NCI-H1105 (cell line): ENCODE measurements at places on chromosomes 7 and 10.

GRCh38 chr10:92848441-92849233 lies at the start of gene EXOC6:
Gene EXOC6, plus strand, starts transcription at chr10:92848520. Its CDS starts 14 bp downstream, at chr10:92848534.
- DNase-seq = peak; percentile 62

DNA sequence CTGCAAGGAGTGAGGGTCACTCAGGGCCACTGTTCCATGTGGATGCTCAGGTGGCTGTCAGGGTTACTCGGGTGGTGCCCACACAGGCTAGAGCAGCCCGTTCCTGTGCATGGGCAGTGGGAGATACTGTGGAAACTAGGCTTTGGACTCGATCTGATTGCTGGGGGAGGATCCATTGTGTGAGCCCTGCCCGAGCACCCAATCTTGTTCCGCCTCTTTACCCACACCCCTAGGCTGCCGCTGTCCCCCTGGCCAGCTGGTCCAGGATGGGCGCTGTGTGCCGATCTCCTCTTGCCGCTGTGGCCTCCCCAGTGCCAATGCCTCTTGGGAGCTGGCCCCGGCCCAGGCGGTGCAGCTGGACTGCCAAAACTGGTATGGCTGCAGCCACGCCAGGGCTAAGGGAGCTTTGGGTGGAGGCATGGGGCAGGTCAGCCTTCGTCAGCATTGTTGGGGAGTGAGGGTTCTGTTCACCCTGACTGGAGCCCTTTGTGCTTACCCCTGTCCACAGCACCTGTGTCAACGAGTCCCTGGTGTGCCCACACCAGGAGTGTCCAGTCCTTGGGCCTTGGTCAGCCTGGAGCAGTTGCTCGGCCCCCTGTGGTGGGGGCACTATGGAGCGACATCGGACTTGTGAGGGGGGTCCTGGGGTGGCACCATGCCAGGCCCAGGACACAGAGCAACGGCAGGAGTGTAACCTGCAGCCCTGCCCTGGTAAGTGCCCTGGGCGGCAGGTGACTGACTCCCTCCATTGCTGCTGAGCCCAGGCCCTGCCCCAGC lies 12.4 kb upstream of the ZNF862 start:
- no peak for DNase-seq

DNA sequence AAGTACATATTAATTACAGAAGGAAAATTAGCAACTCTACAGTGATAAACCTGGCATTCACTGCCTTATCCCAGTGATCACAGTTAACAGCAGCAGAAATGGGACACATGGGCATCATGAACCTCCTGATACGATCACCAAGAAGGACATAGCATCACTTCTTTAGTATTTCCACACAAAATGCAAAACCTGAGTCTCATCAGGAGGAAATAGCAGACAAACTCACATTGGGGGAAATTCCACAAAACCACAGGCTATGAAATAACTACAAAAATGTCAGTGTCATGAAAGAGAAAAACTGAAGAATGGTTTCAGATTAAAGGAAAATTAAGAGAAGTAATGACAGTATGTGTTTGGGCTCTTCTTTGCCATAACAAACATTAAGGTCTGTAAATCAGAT lies 12.0 kb upstream of the PURB start:
- no peak for DNase-seq

DNA sequence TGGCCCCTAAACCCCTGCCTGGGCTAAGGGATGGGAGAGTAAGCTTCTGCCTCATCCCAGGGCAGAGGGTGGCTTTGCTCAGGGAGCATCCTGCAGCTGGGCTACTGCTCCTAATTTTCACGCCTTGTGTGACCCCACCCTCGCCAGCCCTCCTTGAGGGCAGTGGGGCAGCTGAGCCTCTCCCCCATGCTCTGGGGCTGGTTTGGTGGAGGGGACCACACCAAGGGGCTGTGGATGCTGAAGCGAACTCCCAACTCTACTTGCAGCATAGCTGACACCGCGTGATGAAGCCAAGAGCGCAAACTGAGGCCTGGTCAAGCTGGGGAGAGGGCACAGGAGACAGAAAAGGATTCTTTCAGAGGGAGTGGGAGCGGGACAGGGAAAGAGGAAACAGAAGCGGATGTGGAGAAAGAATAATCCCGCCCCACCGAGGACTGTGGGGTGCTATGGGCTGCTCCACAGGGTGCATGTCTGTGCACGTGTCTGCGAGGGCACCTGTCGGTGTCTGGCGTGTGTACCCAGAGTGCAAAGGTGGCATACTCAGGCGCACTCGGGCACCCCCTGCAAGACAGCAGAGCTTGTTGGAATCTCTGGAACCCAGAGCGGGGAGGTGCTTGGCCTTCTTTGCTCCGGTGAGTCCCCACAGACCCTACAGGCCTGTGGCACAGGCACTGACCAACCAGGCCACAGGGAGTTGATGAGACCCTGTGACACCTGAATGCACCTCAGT lies 19.4 kb upstream of the RASGEF1A start:
- no peak for DNase-seq

GRCh38 chr7:158586499-158587161 lies 993 bp downstream of the PTPRN2 start:
- no peak for DNase-seq

- DNase-seq = no peak
Measured at GRCh38 chr10:109977382-109977806, 30.4 kb upstream of the ADD3 start.

DNA sequence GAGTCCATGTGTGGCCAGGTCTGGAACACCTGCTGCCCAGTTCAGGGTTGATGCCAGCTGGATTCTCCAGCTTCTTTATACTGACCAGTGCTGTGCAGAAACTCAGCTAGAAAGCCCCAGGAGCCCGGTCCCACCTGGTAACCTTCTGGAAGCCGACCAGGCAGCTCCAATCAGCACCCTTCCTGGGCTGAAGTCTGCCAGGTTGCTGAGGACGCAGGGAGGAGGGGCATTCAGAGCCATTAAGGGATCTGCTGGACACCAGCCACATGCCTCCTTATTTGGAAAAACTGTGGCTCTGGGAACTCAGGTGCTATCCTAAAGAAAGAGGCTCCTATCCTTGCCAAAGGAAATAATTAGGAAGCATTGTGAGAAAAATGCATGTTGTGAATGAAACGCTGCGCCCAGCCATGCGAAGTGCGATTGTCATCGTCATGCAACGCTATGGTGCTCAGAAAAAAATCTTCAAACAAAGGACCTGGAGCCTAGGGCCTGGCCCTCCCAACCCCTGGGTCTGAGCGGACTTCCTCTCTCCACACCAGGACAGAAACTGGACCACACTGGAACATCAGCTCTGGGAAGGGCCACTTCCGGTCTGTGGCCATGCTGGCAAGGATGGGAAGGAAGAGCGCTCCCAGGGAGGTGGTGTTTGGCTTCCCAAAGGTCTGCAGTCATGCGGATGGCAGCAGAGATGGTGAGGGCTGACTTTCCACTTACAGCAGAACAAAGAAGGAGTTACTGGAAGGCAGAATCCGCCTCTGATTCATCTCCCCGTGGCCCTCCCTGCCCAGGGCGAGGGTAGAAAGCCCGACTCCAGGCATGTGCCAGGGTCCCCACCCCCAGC lies 90.1 kb downstream of the FAM53B start:
- DNase-seq = peak; percentile 53
